Progenitor cell of endocrine pancreas (in vitro differentiated cells): ENCODE measurements at places on chromosomes 11 and 22. TPM values are rescaled to one million over a fixed set of nuclear protein-coding genes. Genes with fewer than 3 reads are reported as not detected.
A peak's percentile ranks its signal among the peaks of the same experiment; 100 is the strongest.

- DNase-seq = no peak
Observed at GRCh38 chr11:131274233-131274632, 96.2 kb upstream of the NTM start.

DNA sequence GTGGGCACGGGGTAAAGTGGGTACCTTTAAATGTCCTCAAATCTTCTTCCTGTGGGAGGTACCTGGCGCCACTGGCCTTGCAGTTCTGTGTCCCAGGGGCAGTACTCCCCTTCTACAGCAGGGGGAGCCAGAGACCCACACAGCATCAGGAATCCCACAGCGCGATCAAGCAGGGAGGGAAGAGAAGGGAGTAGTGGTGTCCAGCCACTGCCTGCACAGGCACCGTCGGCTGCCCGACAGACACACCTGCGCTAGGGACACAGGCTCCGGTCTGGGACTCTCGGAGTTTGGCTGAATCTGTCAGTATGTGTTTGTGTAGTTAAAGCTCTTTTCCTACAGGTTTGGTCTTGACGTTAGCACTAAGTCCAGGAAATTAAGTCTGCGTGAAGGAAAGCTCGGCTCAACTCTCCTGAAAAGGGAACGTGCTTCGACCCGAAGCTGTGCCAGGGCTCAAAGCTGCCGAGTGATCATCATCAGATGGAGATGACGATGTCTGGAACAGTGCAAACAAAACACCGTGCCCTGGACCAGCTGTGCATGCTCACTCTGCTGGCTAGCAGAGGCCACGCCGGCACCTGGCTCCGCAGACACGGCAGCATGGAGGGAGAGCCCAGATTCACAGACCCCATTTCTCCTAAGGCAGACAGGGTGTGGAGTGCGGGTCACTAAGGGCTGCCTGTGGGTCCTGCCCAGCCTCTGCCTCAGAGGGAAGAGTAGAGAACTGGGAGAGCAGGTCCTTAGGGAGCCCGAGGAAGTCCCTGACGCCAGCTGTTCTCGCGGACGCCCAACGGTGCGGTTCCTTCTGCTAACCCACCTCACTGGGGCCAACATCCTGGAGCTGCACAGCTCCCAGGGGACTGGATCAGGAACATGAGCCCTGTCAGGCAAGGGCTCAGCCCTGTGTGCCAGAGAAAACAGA lies 56.0 kb upstream of the BID start:
- peak; percentile 88 for DNase-seq

DNA sequence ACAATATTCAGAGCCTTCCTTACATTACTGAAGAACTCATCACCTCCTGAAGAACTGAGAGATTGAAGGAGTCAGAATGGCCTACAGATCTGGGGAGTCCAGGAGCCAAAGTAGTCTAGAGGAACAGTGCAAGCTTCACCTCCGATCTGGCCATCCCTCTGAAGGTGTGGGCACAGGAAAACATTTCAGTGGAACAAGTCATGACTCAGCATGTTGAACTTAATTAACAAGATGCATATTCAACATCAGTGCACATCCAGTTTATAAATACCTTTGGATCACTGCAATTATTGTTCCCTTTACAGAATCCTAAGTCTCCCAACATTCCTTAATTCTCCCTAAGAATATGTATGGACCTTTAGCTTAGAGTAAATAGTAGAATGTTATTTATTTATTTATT lies 25.5 kb downstream of the PAAF1 start:
- no peak for DNase-seq

DNA sequence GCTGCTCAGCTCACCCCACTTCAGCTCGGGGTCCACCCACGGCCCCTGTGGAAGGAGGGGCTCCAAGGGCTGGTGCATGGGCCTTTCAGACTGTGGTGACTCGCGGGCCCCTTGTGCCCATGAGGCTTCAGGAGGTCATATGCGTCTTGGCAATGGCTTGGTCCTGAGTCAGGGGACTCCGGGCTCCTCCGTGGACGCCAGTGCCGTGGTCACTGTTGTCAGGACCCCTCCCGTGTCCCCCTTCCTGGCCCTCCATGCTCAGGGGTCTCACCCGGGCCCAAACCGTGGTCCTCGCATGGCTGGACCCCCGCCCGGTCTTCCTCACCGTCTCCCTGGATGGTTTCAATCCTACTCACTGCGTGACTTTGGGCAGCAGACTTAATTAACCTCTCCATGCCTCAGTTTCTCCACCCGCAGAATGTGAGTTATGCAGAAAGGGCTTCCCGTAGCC lies 436.4 kb downstream of the TBC1D22A start:
- no peak for DNase-seq

DNA sequence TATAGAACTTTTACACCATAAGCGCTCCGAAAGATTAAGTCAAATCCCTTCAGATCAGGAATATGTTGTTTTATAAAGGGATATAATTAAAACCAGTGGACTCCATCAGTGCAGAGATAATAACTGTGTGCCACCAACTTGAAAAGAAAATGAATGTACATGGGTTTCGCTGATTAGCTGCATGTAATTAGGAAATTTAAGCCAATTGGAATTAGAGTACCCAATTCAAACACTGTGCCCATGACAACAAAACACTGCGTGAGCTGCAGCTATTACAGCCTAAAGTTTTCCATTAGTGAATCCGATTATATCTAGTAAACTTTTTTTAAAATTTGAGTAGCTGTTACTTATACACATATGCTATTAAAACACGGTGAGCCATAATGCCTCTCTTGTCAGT lies 392.3 kb upstream of the ARHGAP42 start:
- no peak for DNase-seq

GRCh38 chr11:67482275-67482826 lies 475 bp upstream of the AIP start:
- no peak for DNase-seq

GRCh38 chr11:14902650-14903350 lies 10.8 kb upstream of the CYP2R1 start:
- no peak for DNase-seq

DNA sequence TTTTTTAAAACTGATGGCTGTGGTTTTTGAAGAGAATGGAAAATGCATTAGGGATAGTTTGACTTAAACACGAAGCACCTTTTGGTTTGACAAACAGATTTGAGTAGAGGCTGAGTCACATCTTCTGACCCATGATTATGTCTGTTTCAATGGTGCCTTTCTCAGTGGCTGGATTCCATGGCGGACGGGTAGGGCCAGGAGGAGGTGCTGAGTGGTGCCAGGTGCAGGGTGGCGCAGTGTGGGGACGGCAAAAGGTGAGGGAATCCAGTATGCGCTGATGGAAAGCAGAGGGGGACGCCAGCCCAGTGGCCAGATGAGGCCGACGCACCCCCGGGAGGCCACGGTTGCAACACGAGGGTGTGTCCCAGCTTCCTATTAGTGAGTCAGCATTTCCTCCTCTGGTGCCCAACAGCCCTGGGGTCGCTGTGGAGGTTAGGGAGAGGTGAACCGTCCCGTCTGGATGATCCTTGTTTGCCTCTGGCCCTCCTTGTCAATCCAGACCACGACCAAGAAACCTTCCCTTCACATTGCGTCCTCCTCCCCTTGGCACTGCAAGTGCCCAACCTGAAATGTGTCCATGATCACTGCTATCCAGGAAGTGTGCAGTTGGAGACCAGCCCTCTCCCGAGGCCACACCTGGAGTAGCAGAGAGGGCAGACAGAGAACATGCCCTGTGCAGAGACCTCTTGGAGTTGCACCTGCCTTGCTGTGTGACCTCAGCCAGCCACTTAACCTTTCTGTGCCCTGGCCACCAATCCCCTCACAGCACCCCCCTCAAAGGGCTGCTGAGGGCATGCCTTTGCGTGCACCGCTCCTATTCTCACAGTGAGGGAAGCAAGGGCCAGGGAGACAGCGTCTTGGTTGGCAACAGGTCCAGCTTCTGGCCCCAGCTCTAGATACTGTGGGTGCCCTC lies 32.5 kb upstream of the ATXN10 start:
- no peak for DNase-seq

DNA sequence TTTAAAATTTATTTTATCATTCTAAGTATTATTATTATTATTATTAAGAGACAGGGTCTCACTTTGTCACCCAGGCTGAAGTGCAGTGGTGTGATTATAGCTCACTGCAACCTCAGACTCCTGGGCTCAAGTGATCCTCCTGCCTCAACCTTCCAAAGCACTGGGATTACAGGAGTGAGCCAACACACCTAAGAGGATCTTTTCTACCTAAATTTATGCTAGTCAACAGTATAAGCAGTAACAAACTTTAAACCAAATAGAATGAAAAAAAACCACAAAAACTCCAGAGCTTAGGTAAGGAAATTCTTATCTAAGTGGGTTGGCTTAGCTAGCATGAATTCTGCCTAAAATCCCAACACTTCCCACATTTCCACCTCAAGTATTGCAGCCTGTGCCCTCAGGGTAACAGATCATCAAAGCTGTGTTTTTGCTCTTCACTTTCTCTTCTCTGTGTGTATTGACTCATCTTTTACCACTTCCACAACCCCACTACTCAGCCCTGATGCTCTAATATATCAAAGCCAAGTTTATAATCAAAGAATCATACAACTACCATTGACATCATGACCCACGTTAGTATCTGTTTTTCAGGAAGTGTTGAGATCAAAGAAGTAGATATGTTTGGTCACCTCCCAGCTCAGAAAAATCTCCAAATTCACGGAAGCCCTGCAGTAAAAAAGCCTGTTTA lies 93.7 kb upstream of the SPON1 start:
- no peak for DNase-seq

Gene MAPK8IP2
- total RNA-seq = 6.4 and 7.7 TPM in 2 replicates

Gene MFNG
- 3.2 and 5.9 TPM in 2 replicates for total RNA-seq

Gene SLC22A12
- total RNA-seq = not detected in 2 replicates

Gene TMEM45B
- 1.4 and 1.5 TPM in 2 replicates for total RNA-seq

Gene OR2AG1
- total RNA-seq = not detected in 2 replicates
